Stimulated activated naive CD4-positive, alpha-beta T cell (primary cell): ENCODE measurements at places on chromosomes 1 and 21.

GRCh38 chr1:71039661-71040262, 7.9 kb downstream of the PTGER3 start:
- no peak for DNase-seq

GRCh38 chr1:59194621-59195020, 102.3 kb upstream of the FGGY start:
- no peak for DNase-seq

- no peak for DNase-seq
Measured at GRCh38 chr1:99919220-99919619, 50.6 kb upstream of the SLC35A3 start.

DNA sequence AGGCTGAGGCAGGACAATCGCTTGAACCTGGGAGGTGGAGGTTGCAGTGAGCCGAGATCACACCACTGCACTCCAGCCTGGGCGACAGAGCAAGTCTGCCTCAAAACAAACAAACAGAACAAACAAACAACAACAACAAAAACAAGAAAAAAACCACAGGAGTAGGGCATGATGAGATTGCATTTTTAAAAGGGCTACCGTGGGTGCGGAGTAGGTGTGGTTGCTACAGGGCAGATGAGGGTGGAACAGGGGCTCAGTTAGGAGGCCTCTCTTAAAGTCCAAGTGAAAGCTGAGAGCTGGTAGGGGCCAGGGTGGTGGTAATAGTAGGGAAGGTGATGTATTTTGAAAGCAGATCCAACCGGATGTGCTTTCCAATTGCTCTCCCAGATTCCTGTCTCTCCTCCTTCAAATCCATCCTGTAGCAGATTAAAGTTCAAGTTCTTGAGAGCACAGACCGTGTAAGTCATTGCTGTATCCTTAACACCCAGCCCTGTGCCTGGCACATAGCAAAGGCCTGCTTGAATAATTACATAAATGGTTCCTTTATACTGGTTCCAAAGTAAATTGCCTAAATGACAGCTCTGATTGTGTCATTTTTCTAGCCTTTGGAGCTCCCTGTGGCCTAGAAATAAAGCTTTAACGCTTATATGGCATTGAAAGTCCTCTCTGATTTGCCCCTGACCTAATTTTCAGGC, 4.2 kb upstream of the LINGO4 start:
- no peak for DNase-seq

DNA sequence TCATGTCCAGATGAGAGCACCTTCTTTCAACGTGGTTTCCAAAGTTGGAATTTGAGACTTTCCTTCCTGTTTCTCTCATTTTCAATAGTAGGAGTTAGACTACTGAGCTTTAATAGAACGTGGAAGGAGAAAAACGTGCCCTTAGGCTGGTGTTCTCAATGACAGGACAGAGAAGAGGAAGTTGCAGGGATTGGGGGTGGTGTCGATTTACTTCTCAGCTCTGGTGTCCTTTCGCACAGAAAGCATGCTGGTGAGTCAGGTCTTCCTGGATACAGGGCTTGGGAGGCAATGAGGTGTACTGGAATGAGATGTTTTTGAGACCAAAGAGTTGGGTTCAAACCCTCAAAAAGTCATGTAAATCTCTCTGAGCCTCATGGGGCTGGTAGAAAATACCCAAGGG, 67.1 kb downstream of the HIVEP3 start:
- no peak for DNase-seq

GRCh38 chr1:27862671-27863537, 9.4 kb upstream of the THEMIS2 start:
- DNase-seq = no peak

- DNase-seq = no peak
Measured at GRCh38 chr1:234602334-234603220, 7.4 kb downstream of the IRF2BP2 start.

GRCh38 chr1:31238986-31239613, 587 bp downstream of the NKAIN1 start:
- no peak for DNase-seq

DNA sequence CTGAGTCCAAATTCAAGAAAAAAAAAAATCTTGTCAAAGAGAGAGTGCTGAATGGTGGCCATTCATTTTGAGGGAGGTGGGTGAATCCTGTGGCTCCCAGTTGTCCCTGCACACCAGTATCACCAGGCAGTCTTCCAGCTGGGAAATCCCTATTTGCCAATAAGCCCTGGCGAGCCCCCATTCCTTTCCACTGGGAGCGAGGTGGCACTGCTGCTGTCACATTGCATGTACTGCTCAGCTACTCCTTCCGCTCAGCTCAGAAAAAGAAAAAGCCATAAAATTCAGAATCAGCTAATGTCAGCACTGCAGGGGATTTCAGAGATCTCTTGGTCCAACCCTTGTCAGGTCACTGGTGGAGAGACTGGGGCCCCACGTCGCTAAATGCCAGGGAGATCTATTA, 298.5 kb downstream of the OMA1 start:
- no peak for DNase-seq
